GM13976 (cell line): ENCODE measurements at places on chromosomes 2 and 18.

GRCh38 chr2:55311444-55311870, 42.4 kb upstream of the MTIF2 start:
- peak; percentile 57 for DNase-seq

DNA sequence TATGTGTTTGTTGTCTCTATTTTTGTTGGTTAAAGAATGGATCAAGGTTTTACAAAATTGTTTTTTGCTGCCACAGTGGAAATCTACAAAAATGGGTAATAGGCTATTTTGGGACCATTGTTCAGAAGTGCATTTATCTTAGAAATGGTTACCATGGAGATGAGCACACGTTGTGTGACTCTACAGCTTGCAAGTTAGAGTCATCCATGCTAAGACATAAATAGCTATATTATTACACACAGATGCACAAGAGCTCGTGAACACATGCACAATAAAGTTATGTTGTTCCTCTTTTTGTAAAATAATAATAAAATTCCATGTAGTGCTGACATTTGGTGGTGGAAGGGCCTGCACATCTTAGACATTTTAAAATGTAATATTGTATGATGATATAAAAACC, 15.5 kb upstream of the DUSP19 start:
- peak; percentile 77 for DNase-seq

DNA sequence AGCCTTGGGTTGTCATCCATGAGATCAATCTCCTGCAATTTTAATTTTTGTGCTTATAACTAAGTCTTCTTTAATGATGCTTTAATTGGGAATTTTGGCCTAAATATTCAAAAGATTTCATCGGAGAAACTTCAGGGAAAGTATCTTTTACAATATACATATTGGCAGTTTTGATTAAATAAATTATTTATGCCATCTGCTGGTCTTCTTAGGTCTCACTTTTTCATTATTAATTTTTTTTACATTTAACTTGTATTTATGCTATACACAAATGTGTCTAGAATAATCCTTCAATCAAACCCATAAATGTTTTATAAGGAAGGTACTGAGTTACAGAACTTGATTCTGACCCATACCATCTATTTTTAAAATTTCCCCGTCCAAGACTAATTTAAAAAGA, 95.1 kb upstream of the XPO1 start:
- DNase-seq = no peak

DNA sequence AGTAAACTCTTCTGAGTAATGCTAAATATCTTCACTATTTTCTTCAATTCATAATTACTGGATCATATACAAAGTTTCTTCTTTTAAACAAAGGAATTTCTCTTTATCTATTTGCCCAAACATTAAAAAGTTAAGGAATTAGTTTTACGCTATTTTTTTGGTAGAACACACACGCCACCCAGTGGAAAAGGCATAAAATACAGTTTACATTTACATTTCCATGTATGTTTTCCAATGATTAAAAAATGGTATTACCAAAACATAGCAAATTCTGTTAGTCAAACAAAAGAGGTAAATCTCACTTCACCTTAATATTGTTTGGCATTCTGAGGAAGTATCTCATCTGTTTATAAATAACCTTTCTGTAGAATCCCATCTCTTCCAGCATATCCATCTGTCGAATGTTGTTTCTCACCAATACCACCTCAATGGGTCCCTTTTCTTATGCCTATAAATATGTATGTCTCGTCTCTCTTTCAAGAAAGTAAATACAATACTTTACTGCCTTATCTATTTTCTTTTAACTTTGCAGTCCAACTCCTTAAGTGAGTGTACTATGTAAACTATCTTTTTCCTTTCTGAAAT, 7.2 kb downstream of the BOLL start:
- DNase-seq = no peak

DNA sequence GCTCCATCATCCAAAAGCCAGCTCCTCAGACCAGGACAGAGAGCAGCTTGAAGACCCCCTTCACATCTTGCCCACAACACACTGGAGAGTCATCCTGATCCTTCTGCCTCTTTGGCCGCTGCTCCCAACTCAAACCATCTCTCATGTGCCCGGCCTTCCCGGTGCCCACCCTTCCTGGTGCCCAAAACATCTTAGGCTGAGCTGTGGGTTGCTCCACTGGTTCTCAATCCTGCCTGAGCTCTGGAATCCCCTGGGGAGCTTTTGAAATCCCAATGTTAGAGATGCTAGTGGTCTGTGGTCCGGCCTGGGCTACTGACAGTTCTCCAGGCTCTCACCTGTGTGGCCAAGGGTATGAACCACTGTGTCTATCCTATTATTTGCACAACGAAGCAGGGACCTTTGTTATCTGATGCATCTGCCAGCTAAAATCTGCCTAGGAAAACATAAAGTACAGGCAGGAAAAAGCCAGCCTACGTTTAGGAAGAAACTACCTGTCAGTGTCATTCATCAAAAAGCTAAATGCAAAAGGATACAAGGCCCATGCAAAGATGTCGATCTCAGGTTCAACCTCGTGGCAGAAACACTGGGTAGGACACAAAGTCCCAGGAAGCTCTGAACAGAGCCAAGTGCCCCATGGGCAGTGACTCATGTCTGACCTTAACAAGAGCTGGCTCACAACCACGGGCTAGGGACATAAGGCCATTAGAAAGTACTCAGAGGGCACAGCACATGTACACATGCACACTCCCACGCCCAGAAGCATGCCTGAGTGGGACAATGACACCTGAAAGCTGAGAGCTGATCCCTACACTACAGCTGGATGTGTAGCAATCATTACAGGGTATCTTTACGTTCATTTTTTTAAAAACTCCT, 30.8 kb downstream of the TBC1D8 start:
- DNase-seq = no peak

DNA sequence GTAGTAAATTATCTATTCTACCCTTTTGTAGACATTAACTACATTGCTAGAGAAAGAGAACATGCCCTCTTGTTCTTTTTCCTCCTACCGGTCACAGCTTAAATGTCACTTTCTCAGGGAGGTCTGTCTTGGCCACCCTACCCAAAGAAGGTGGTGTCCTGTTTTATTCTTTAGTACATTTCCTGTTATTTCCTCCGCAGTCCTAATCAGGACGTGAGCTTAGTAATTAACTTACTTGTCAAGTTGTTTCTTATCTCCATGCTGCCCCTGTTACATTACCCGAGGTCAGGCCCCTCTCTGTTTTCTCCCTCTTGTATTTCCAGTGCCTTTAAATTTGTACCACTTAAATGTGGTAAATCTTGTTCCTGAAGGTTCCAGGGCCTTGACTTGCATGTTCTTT, 73.7 kb upstream of the RMDN2 start:
- peak; percentile 12 for DNase-seq

DNA sequence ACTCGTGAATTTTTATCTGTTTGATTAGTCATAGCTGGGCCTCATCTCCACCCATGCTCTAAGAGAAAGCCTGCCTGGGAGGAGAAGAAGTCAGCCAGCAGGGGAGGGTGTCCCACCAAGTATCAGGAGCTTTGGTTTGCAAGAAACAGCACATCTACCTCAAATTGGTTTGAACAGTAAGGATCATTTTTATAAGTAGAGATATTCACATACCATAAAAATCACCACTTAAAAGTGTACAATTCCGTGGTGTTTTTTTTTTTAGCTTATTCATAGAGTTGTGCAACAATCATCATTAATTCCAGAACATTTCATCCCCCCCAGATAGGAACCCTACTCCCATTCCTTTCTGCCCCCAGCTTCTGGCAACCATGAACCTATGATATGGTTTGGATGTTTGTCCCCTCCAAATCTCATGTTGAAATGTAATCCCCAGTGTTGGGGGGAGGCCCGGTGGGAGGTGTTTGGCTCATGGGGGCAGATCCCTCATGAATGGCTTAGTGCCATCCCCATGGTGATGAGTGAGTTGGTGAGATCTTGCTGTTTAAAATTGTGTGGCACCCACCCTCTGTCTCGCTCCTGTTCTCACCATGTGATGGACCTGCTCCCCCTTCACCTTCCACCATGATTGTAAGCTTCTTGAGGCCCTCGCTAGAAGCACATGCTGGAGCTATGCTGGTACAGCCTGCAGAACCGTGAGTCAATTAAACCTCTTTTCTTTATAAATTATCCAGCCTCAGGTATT, 36.2 kb upstream of the HS6ST1 start:
- no peak for DNase-seq

DNA sequence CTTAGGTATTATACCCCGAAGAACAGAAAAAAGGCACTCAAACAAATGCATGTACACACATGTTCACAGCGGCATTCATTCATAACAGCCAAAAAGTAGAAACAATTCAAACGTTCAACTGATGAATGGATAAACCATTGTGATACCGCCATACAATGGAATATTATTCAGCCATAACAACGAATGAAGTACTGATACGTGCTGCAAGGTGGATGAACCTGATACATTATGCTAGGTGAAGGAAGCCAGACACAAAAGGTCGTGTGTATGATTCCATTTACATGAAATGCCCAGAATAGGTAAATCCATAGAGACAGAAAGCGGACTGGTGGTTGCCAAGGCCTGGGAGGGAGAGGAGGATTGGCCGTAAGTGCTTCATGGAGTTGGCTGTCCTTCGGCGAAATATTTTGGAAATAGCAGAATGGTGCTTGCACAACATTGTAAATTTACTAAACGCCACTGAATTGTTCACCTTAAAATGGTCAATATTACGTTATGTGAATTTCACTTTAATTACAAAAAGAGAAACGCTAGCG, 750 bp upstream of the RMP24 start:
- no peak for DNase-seq

DNA sequence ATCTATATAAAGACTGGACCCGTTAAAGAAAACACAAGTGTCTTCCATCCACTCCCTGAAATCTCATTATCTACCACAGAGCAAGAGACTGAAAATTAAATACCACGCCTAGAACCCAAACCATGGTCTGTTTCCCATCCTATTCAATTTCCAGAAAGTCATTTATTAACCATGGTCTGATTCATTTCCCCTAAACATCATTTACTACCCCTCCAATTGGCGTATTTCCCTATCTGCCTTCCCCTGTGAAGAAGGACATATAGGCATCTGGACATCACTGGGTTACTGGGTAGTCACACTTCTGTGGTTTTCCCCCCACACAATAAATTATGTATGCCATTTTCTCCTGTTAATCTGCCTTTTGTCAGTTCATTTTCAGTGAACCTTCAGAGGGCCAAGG, 30.8 kb downstream of the CCDC93 start:
- DNase-seq = no peak
